ENCODE measurements at places on chromosomes 11 and 22. TPM values are rescaled to one million over a fixed set of nuclear protein-coding genes. Genes with fewer than 3 reads are reported as not detected.

GRCh38 chr11:10002221-10002620 lies 291.8 kb downstream of the SBF2 start:
- DNase-seq: no peak
- H3K27ac ChIP-seq: no peak overlapping the region
- H3K36me3 ChIP-seq: no peaks in the 10 kb centered on the region
- H3K4me3 ChIP-seq: no peak overlapping the region
- H3K4me1 ChIP-seq: no peaks in the 10 kb centered on the region

DNA sequence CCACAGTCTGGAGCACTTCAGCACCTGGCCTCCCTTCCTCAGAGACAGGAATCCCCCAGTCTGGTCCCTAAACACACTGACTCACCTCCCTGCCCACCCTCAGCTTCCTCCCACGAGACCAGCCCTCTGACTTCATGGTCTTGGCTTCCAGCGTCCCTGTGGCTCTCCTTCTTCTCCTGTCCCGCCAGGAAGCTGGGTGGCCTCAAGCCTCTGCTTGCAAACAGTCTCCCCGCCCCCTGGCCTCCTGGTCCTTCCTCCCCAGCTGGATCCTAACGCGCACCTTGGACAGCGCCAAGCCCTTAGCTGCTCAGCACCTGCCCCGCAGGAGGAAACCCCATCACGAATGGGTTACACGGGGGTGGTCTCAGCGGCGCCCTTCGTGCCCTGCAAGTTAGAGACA lies 4.5 kb downstream of the NCF4 start:
- DNase-seq: no peak
- H3K4me1 ChIP-seq: peaks cover 48% of the 10 kb centered on the region
- no peaks in the 10 kb centered on the region for H3K36me3 ChIP-seq
- no peak overlapping the region for H3K27ac ChIP-seq

Gene GAS2
- total RNA-seq: 4.0 TPM

- no peak overlapping the region for H3K4me3 ChIP-seq
- no peak for DNase-seq
- no peak overlapping the region for H3K27ac ChIP-seq
- no peaks in the 10 kb centered on the region for H3K4me1 ChIP-seq
- peaks cover 100% of the 10 kb centered on the region for H3K36me3 ChIP-seq
- H3K27me3 ChIP-seq: no peaks in the 10 kb centered on the region
Observed at GRCh38 chr11:9479899-9480298, 19.1 kb downstream of the ZNF143 start.

GRCh38 chr11:5705688-5706087 lies 16.1 kb downstream of the TRIM22 start:
- no peaks in the 10 kb centered on the region for H3K27me3 ChIP-seq
- no peaks in the 10 kb centered on the region for H3K4me1 ChIP-seq
- H3K27ac ChIP-seq: no peak overlapping the region
- H3K36me3 ChIP-seq: no peaks in the 10 kb centered on the region
- no peak for DNase-seq

- H3K4me3 ChIP-seq: no peak overlapping the region
- no peak overlapping the region for H3K27ac ChIP-seq
- H3K36me3 ChIP-seq: peaks cover 41% of the 10 kb centered on the region
- no peaks in the 10 kb centered on the region for H3K27me3 ChIP-seq
Observed at GRCh38 chr11:90197377-90197776, 25.5 kb downstream of the CHORDC1 start.

- H3K27me3 ChIP-seq: no peaks in the 10 kb centered on the region
- peaks cover 46% of the 10 kb centered on the region for H3K4me1 ChIP-seq
- peak overlapping the region; percentile 95 for H3K27ac ChIP-seq
- DNase-seq: no peak
Observed at GRCh38 chr11:85628771-85629341, 463 bp downstream of the TMEM126B start.

DNA sequence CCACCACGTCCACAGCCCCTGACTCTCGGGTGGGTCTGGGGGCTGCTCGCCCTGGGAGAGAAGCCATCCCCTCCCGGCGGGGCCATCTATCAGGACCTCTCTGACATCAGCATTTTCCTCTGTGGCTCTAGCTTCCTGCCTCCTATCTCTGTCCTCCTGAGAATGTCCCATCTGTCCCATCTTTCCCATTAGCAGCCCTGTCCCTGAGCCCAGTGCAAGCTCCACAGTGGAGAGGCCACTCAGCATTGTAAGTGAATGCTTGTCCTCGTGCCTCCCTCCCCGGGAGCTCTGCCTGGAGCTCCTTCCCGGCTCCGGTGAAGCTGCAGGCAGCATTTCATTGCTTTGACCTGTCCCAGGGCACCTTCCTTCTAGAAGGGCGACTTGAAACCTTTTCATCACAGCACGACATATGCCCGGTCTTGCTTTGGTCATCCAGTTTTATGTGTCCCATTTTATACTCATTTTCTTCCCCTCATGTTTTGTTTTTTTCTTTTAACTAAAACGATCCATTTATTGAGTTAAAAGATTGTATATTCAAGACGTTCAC lies 49.7 kb downstream of the RTN4R start:
- no peak overlapping the region for H3K4me3 ChIP-seq
- no peak overlapping the region for H3K27ac ChIP-seq
- H3K36me3 ChIP-seq: no peaks in the 10 kb centered on the region
- peaks cover 15% of the 10 kb centered on the region for H3K4me1 ChIP-seq

DNA sequence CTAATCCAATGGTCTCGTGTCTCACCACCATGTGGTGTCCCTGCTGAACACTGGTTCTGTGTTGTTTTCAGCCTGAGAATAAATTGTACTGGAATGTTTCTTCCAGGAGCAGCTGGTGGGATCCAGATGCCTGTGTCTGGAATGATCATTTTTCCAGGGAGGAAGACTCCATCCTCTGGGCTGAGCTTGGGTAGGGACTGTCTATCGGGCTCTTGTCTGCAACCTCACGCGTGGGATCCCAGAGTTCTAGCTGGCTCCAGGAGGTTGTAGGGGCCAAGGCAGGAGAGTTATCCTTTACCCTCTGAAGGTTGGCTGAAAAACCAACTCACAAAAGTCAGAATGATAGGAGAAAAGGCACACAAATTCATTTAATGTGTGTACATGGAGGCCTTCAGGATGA lies 144.1 kb upstream of the B3GAT1 start:
- H3K4me1 ChIP-seq: no peaks in the 10 kb centered on the region
- H3K27ac ChIP-seq: no peak overlapping the region
- DNase-seq: no peak
- no peaks in the 10 kb centered on the region for H3K27me3 ChIP-seq

DNA sequence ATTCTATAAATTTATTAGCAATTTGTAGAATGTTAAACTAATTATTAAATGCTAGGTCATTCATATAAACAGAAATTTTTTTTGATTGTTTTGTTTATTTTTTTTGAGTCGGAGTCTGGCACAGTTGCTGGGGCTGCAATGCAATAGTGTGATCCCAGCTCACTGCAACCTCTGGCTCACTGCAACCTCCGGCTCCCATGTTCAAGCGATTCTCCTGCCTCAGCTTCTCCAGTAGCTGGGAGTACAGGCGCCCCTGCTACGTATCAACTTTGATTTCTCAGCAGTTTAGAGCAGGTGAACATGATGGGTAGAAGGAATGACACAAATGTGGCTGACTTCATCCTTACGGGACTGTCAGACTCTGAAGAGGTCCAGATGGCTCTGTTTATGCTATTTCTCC lies at the start of gene OR8H3:
TSS of gene OR8H3 (plus strand) at position 301 of the 400 bp plus-strand sequence. CDS start at position 301, 0 bp downstream.
- no peak within 1 kb of the TSS for H3K4me3 ChIP-seq
- no peaks in the 10 kb centered on the region for H3K27me3 ChIP-seq
- DNase-seq: no peak
- H3K36me3 ChIP-seq: no peaks in the 10 kb centered on the region
- H3K27ac ChIP-seq: no peak within 1 kb of the TSS
- no peaks in the 10 kb centered on the region for H3K4me1 ChIP-seq

Data from esophagus squamous epithelium (tissue), 5 donors.